Ovary (tissue), 10 donors: ENCODE measurements at places on chromosomes 5 and 9.

GRCh38 chr9:136925414-136926153, 19.0 kb downstream of the FBXW5 start:
- no peak overlapping the region for H3K4me3 ChIP-seq
- H3K27ac ChIP-seq, result no peak overlapping the region
- H3K36me3 ChIP-seq, result no peaks in the 10 kb centered on the region
- DNase-seq, result no peak

- no peaks in the 10 kb centered on the region for H3K36me3 ChIP-seq
- DNase-seq, result no peak
- H3K27ac ChIP-seq, result no peak overlapping the region
- H3K4me1 ChIP-seq, result no peaks in the 10 kb centered on the region
- no peak overlapping the region for H3K4me3 ChIP-seq
These were observed 138.7 kb upstream of the PITX1 start for GRCh38 chr5:135172718-135173117.

DNA sequence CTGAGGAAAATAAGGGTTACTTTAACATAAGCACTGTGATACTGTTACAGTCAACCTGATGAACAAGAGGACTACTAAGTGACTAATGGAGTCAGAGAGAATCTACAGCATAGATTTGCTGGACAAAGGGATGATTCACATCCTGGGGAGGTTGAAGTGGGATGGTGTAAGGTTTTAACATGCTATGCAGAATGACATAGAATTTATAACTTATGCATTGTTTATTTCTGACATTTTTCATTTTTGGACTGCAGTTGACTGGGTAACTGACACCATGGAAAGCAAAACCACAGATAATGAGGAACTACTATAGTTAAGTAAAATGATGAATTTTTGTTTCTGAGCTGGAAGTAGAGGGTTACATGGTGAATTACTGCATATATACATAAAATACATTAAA, 389.2 kb downstream of the MAT2B start:
- no peaks in the 10 kb centered on the region for H3K36me3 ChIP-seq
- no peak overlapping the region for H3K4me3 ChIP-seq
- no peaks in the 10 kb centered on the region for H3K27me3 ChIP-seq
- H3K4me1 ChIP-seq, result no peaks in the 10 kb centered on the region
- no peak overlapping the region for H3K27ac ChIP-seq

GRCh38 chr9:97179616-97180015, 127.8 kb upstream of the CCDC180 start:
- H3K27ac ChIP-seq, result no peak overlapping the region
- H3K36me3 ChIP-seq, result no peaks in the 10 kb centered on the region
- H3K4me1 ChIP-seq, result no peaks in the 10 kb centered on the region
- no peak for DNase-seq

DNA sequence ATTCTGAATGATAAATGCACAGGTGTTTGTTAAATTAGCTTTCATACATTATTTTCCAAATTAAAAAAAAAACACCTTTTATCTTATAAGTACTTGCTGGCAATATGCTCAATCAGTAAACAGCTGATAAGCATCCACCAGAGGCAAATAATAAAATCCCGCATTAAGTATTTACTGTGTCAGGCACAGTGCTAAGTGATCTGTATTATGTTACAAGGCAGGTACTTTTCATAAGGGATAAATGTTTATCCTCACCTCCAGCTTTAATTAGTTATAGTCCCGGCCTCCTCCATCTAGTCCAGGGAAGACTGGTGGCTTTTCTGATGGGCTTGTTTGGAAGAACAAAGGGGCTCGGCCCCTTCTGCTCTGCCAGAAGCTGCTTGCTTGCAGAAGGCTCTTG, 40.1 kb downstream of the PFDN1 start:
- H3K4me1 ChIP-seq, result peaks cover 3% of the 10 kb centered on the region
- H3K36me3 ChIP-seq, result no peaks in the 10 kb centered on the region
- H3K27me3 ChIP-seq, result no peaks in the 10 kb centered on the region
- no peak for DNase-seq
- H3K27ac ChIP-seq, result no peak overlapping the region
